ENCODE measurements at places on chromosomes 16 and 17. TPM values are rescaled to one million over a fixed set of nuclear protein-coding genes. Genes with fewer than 3 reads are reported as not detected.

The GSDMA gene
- not detected for polyA plus RNA-seq

The C16orf46 gene
- 0.43 TPM for polyA plus RNA-seq

The TRPV3 gene
- polyA plus RNA-seq: 0.54 TPM

DNA sequence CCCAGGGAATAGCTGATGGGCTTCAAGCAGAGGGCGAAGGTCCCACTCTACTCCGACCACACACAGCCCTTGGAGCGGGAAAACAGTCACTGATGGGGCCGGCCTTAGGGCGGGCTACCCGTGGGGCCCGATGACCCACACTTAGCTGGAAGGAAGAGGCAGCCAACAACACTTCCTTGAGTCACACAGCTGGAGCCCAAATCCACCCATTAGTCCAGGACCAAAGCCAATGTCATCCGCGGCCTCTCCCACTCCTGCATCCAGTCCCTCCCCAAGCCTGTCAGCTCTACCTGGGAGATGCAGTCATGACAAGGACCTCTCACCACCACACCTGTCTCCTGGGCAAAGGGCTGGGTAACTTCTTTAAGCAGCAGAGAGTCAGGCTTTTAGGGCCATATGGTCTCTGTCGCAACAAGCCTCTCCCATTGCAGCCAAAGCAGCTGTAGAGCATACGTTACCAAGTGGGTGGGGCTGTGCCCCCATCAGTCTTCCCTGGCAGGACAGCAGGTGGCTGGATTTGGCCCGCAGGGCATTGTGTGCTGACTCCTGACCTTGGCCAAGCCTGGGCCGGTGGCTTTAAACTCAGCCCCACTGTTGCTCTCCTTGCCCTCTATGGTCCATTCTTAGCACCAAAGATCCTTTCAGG, 110.7 kb downstream of the SOCS1 start:
- no peak for DNase-seq
